ENCODE measurements at places on chromosomes 5 and 9.

DNA sequence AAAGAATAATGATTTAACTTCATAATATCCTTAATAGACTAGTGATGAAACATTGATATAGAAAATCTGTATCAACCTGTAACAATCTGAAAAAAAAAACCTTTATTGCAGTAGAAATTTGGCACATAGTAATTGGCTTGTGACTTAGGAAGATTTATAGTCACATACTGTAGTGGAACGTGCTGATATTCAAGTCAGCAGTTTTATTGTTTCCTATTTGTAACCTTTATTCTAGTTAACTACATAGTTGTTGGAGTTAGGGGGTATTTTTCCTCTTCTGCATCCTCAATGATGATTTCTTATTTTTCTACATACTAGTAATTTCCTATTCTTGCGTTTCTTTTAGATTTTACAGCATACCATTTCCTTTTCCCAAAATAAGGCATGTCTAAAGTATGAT, 14.5 kb upstream of the LRRC70 start:
- no peak for DNase-seq

GRCh38 chr5:6773342-6774035, 60.3 kb downstream of the TENT4A start:
- no peak for DNase-seq

- no peak for DNase-seq
These were observed 5.9 kb upstream of the LCN1 start for GRCh38 chr9:135515083-135515951.

- no peak for DNase-seq
These were observed 54.6 kb downstream of the LHFPL2 start for GRCh38 chr5:78594021-78594420.

DNA sequence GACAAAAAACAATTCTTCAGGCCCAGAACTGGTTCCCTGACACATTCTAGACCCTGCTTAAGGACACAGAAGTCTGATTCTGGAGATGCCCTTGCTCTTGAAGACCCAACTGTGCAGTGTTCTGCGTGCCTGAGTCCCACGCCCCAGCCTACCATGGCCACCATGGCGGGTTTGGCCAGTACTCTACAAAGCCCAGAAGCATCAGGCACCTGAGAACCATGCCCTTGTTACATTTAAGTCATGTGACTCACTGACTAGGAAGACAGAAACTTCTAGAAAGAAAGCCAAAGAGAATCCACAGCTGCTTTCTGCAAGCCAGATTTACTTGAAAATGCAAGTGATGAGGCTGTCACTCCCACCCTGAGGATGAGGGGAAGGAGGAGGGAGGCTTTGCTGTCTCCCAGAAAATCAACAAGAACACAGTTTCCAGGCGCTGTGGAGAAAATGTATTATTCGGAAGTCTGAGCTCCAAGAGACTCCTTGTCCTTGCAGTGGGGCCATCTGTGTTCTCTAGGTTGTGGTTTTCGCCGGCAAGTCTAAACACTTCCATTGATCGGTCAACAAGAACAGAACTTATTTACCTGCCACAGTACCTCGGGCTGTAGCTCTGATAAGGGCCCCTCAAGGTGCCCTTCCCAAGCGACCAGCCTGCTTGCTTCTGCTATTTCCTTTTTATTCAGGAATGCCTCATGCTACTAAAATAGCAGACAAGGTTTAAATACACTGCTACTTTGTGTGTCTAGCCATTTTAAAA, 81.3 kb upstream of the DMRT1 start:
- no peak for DNase-seq

- peak; percentile 27 for DNase-seq
These were observed 77.5 kb upstream of the IFNE start for GRCh38 chr9:21559402-21560280.

DNA sequence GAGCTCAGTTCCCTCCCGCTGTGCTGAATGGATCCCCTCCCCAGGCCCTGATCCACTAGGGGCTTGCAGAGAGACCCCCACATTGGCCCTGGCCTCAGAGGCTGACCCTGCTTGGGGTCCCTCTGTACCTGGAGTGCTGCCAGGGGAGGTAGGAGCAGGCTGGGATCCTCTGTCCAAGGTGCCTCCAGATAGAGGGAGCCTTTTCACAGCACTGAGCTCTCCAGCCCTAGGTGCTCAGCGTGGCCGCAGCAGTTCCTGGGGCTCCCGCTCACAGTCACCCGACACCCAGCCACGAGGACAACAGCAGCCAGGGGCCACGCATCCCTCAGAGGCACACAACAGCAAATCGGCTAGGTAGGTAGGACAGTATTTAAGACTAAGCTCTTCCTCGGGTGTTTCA, 62.2 kb upstream of the IRX2 start:
- no peak for DNase-seq

GRCh38 chr5:169688106-169688505, 51.0 kb downstream of the DOCK2 start:
- DNase-seq = no peak

- no peak for DNase-seq
These were observed 597.9 kb upstream of the TLE4 start for GRCh38 chr9:78973907-78974306.

GRCh38 chr9:123757547-123757946, 172.4 kb downstream of the DENND1A start:
- no peak for DNase-seq

DNA sequence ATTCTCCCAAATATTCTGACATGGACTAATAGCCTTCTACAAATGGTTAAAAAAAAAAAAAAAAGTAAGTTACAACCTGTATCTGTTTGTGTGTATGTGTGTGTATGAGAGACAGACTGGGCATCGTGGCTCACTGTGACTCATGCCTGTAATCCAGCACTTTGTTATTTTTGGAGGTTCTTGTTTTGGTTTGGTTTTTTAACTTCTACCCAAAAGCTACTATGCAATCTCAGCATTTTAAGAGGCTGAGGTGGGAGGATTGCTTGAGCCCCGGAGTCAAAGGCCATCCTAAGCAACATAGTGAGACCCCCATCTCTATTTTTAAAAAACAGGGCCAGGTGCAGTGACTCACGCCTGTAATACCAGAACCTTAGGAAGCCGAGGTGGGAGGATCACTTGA, 17.6 kb upstream of the HAVCR1 start:
- DNase-seq = no peak

DNA sequence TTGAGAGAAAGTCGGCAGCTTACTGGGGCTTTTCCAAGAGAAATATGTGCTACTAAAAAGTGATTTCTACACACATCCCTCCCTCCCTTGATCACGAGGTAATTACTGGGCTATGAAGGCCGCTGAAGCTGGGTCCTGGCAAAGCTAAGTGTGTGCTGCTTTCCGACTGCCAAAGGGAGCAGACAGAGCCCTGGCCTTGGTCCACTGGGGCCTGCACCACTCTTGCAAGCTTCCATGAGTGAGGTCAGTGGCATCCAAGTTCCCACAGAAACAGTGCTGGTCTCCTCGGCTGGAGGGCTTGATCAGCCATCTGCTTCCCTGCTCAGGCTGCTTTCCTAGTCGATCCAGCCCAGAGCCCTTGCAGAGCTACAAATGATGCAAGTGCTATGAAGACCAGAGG, 154.8 kb upstream of the LHFPL2 start:
- peak; percentile 76 for DNase-seq

DNA sequence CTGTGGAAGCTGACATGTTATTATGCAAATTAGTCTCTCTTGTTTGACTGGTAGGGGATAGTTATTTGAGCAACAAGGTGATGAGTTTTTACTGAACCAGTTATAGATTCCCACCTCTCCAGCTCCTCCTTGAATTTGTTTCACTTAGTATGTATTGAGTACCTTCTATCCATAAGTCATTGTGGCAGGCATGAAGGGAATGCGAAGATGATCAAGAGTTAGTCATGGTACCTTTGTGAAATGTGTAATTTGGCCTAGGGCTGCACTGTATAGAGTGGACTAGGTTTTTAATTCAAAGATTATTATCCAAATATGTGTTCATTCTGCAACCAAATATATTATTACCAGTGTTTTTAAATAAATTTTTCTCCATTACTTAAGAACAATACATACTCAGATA, 110.1 kb downstream of the HACD4 start:
- no peak for DNase-seq

GRCh38 chr5:1172670-1173404, 28.6 kb upstream of the SLC6A19 start:
- no peak for DNase-seq

DNA sequence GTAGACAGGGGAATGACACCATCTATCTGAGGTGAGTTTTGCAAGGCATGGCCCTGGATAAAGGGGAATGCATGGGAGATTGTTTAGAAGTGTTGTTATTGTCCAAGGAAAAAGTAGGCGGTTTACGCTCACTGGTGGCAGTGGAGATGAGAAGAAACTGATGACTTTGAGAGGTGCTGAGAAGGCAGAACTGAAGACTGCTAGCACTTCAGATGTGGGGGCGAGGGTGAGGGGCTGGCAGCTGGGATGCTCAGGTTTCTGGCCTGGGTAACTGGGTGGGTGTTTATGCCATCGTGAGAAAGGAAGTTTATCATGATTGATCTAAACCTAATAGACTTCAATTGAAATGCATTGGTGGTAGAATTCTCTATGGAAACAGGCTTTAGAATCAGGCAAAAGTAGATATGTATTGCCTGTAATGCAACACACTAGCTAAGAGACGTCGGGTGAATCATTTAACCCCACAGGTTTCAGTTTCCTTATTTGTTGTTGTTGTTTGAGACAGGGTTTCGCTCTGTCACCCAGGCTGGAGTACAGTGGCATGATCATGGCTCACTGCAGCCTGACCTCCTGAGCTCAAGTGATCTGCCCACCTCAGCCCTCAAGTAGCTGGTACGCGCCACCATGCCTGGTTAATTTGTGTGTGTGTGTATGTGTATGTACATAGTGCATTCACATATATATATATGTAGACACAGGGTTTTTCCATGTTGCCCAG, 123.5 kb downstream of the SLC24A2 start:
- DNase-seq = no peak

- DNase-seq = no peak
These were observed 20.1 kb downstream of the PTCH1 start for GRCh38 chr9:95496687-95497086.

- DNase-seq = peak; percentile 70
These were observed 572.6 kb upstream of the CLINT1 start for GRCh38 chr5:158431369-158432029.

DNA sequence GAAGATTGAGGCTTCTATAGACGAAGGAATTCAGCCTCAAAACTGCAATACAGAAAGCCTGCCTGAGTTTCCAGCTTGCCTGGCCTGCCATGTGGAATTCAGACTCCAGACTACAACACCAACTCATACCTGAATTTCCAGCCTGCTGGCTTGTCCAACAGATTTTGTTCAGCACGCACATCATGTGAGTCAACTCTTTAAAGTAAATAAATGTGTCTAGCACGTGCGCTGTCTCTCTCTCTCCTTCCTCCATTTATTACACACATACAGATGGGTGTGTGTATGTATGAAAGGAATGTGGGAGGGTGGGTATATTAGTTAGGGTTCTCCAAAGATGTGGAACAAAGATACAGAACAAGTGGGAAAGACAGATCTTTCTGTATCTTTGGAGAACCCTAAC, 82.4 kb upstream of the TAS2R1 start:
- no peak for DNase-seq
